Hair follicular keratinocyte (primary cell): ENCODE measurements at places on chromosomes 16 and 17. TPM values are rescaled to one million over a fixed set of nuclear protein-coding genes. Genes with fewer than 3 reads are reported as not detected.

Gene SMIM5
- not detected in 2 replicates for total RNA-seq

Gene C17orf78
- total RNA-seq, result not detected in 2 replicates

Gene ATP2A1
- 0.19 and 0.39 TPM in 2 replicates for total RNA-seq

Gene FOXL1
- total RNA-seq, result 6.0 and 7.9 TPM in 2 replicates

Gene HAP1
- 1.3 and 1.4 TPM in 2 replicates for total RNA-seq

Gene CD300LB
- total RNA-seq, result not detected in 2 replicates

Gene IRF8
- total RNA-seq, result not detected in 2 replicates

Gene APOBR
- total RNA-seq, result 0.04 TPM in 1 of 2 replicates, not detected in the other
